ENCODE measurements at places on chromosomes 12 and 14.

- no peak for DNase-seq
Observed at GRCh38 chr12:50326590-50327284, 43.4 kb upstream of the LIMA1 start.

DNA sequence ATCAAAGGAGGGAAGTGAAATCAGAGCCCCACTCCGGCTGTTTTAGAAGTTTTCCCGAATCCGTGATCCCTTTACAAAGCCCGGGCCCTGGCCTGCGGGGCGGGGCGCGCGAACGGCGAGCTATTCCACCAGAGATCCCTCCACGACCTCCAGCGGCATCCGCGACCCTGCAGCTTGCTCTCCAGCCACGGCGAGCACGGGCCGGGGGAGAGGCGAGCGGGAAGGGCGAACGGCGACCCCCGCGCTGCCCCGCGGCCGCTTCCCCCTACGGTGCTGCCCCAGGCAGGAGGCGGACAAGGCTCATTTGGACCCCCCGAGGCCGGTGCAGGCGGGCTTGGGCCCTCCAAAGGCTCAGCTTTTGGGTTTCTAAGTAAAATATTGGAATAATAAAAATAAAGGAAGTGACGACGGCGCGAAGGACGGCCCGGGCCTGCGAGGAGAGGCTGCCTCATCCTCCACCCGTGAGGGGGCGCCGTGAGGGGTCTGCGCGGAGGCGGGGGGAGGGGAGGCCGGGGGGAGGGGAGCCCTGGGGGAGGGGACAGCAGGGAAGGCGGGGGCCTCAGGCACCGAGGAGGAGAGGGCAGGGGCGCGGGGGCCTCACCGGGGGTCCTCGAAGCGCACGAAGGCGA, 613 bp downstream of the SRSF9 start:
- no peak for DNase-seq

DNA sequence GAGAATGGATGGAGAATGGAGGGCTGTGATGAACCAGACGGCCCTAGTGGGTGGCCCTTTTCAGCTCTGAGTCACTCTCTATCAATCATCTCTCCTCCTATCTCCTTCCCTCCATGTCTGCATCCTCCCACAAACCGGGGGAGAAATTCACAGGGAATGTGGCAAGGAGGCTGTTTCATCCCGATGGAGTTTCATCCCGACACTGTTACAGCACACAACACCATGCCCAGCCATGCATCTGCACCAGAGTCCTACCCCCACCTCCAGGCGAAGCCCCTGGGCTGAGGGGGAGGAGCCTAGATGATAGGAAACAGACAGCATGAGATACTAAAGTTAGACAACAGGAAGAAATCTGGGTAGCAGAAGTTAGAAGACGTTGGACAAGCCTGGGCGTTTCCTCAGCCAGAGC, 20.8 kb downstream of the SLC8B1 start:
- no peak for DNase-seq

DNA sequence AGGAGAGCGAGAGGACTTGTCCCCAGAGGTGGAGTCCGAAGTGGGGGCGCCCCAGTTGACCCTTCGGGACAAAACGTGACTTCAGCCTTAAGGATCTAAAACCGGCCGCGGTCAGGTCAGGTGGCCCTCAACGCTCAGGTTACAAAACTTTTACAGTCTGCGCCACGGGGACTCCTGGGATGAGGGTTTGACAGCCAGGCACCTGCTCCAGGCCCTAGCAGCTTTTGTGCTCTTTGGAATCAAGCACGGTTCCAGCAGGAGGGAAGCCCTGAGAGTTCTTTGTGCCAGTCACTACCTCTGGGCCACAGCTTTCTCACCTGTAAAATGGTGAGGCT, 337 bp downstream of the ZC2HC1C start:
- no peak for DNase-seq

DNA sequence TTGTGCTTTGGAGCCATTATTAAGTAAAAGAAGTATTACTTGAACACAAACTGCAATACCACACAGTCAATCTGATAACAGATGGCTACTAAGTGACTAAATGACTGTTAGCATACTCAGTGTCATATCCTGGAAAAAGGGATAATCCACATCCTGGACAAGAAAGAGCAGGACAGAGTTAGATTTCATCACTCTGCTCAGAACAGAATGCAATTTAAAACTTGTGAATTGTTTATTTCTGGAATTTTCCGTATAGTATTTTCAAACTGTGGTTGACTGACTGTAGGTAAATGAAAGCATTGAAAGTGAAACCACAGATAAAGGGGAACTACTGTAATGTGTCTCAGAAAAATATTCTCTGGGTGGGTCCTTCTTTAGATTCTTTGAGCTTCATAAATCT, 458.8 kb downstream of the TMEM117 start:
- no peak for DNase-seq

DNA sequence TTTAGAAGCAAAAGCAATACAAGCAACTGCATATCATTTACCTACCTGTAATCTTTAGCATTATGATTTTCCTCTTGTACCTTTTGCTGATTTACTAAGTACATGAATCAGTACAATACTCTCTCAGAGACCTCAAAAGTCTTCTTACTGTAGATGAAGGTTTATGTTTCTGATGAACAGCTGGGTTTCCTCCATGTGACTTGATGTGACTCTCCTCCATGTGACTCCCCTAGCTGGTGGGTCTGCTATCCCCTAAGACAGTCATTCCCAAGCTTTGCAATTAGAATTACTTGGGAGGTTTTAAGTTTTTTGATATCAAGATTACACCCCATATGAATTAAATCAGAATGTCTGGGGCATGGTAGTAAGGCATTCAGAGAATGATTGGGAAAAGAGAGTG, 32.0 kb upstream of the ABCC9 start:
- DNase-seq = no peak

Measured in amygdala (tissue), 56 donors.